ENCODE measurements at places on chromosomes 5 and 9.
A peak's percentile ranks its signal among the peaks of the same experiment; 100 is the strongest.

GRCh38 chr9:113221003-113221799 lies at the start of the genes FKBP15 and SLC31A1:
FKBP15 (minus strand) TSS chr9:113221277; CDS start chr9:113221243, 34 bp downstream.
SLC31A1 (plus strand) TSS chr9:113221544; CDS start chr9:113256149, 34,605 bp downstream.
- DNase-seq: peak; percentile 98

- no peak for DNase-seq
Measured at GRCh38 chr5:142800776-142801494, 30.8 kb downstream of the ARHGAP26 start.

DNA sequence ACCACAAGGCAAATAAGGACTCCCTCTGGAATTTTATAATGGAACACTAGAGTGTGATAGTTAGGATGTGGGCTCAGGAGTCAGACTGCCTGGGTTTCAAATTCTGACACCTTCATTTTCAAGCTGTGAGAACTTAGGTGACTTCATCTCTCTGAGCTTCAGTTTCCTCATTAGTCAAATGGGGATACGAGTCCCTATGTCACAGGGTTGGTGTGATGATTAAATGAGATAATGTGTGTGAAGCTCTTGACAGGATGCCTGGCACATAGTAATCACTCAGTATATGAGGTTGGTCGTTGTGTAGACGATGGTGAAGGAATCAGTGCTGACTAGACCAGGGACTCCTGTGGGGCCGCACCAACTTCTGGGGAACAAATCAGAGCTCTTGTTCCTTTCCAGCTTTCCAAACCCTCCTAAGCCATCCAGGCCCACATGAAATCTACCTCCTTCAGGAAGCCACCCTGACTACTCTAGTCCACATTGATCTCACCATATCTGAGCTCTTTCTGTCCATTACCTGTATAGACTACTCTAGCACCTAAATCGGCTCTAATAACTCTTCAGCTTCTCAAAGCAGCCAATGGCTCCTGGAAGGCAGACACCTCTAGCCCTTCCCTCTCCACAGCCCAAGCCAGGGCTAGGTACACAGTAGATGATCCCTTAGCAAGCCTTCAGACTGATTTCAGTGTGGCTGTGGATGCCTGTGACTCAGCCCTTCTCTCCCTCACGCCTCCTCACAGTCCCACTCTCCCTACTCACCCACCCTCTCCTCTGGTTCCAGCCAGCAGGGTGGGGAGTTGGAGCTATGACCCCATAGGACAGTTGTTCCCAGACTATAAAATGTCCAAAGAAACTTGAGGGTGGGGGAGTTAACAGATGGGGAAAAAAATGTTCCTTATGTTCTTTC lies 2.5 kb upstream of the TCF7 start:
- no peak for DNase-seq

GRCh38 chr5:104498281-104498680 lies 935.7 kb upstream of the NUDT12 start:
- DNase-seq: no peak

DNA sequence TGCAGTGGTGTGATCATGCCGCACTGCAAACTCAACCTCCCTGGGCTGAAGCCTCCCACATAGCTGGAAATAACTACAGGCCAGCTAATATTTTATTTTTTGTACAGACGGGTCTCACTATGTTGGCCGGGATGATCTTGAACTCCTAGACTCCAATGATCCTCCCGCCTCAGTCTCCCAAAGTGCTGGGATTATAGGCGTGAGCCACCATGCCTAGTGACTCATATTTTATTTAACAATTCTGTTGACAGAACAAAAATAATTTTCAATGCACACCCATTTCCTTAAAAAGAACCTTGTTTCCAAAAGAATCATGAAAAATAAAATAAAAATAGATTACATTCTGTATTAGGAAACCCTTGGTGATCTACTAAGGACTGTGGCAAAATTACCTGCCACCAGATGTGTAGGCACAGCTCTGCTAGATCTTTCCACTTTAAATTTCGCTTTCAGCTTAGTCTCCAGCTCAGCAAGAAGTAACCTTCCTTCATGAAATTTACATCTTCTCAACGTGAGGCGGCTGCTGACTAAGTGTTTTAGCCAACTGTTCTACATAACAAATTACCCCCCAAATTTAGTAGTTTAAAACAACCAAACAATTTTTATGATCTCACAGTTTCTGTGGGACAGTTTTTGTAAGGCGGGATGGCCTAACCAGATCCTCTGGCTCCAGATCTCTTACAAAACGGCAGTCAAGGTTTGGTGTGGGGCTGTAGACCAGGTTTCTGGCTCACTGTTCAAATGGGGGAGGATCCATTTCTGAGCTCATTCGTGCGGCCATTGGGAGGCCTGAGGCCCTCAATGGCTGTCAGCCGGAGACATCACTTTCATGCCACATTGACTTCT lies 32.6 kb upstream of the GOLPH3 start:
- no peak for DNase-seq

- DNase-seq: no peak
Measured at GRCh38 chr9:98778251-98778650, 18.1 kb downstream of the ANKS6 start.

DNA sequence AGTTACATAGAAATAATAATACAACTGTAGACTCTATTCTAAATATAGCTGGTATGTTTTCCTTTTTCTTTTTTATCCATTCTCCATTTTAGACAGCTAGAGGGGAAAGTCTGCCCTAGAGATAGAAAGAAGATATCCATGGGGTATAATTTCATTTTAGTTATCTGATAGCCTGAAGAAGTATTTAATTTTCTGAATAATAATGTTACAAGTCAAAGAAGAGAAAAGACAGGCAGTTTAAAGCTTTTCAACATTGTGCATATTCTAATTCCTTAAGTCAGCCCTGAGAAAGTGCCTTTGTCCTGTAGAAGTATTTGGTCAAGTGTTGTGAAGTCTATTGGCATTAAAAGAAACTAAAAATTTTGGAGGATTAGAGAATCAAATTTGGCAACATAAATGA lies 2.5 kb upstream of the VCAN start:
- DNase-seq: no peak
